Activated CD4-positive, alpha-beta T cell treated with anti-CD3 and anti-CD28 coated beads, Interleukin-2, amount 10 ng/mL, durations not matched to agents 7 days and 5 days (primary cell): ENCODE measurements at places on chromosomes 11 and 22. TPM values are rescaled to one million over a fixed set of nuclear protein-coding genes. Genes with fewer than 3 reads are reported as not detected.

- peaks cover 70% of the 10 kb centered on the region for H3K27me3 ChIP-seq
- no peak overlapping the region for H3K27ac ChIP-seq
- no peaks in the 10 kb centered on the region for H3K36me3 ChIP-seq
- no peak for DNase-seq
- H3K4me1 ChIP-seq: peaks cover 39% of the 10 kb centered on the region
- peak overlapping the region; percentile 44 for H3K4me3 ChIP-seq
Measured at GRCh38 chr11:67371911-67372320, 1.5 kb downstream of the CLCF1 start.

DNA sequence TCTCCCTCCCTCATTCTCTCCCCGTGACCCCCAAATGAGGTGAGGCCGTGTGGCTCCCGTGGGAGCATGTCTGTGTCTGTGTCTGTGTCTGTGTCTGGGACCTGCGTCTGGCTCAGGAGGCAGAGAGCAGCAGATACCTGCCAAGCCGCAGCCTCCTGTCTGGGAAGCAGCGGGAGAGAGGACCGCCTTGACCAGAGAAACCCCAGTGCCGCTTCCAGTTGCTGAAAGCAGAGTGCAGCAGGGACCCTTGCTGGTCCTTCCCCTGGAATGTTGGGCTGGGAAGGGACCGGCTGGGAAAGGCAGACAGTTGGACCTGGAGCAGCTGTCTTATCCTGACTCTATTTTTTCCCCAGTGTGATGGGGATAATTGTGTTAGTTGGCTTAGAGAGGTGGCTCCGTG lies 525 bp downstream of the CSDC2 start:
- H3K27me3 ChIP-seq: peaks cover 28% of the 10 kb centered on the region
- H3K27ac ChIP-seq: no peak overlapping the region
- no peaks in the 10 kb centered on the region for H3K36me3 ChIP-seq
- no peak overlapping the region for H3K4me3 ChIP-seq
- DNase-seq: no peak

Gene CDHR5
- not detected for total RNA-seq

Gene C11orf16
- not detected for total RNA-seq

DNA sequence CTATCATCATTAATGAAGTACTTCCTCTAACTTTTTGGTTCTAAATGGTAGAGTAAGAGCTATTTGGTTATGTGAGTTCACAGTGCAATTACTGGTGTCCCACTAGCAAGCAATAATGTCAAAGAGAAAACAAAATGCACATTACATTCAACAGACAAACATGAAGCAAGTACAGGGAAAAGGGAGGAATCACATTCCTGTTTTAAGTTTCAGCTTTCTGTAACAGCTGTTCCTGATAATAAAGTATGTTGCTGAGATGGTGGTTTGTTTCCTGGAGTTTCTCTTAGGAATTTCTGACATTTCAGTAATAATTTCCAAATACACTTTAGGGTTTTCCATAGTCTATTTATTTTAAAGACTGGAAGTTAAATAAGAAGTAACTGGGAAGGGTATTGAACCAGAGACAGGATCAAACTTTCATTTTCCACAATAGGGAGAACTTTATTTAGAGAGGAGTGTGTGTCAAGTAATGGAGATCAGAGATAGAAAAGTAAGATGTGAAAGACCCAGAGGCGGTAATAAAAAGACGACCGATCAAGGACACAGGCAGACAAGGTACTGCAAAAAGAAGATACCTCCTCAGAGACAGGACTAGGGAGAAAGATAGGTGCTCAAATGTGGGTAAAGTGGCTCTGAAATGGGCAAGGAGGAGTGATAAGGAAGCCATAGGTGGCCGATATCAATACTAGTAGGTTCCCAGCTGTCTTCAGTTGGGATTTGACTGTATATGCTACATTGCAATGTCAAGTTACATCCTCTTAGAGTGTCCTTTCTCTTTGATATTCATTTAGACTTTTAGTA lies 20.8 kb upstream of the CLNS1A start:
- DNase-seq: no peak
- no peaks in the 10 kb centered on the region for H3K36me3 ChIP-seq
- no peak overlapping the region for H3K27ac ChIP-seq
- H3K27me3 ChIP-seq: no peaks in the 10 kb centered on the region

Gene SEPTIN3
- 1.4 TPM for total RNA-seq

GRCh38 chr11:72222907-72223614 lies 1.5 kb upstream of the INPPL1 start:
- peak; percentile 96 for DNase-seq

GRCh38 chr11:70944636-70945035 lies 307.7 kb downstream of the SHANK2 start:
- no peaks in the 10 kb centered on the region for H3K27me3 ChIP-seq
- no peaks in the 10 kb centered on the region for H3K4me1 ChIP-seq
- H3K27ac ChIP-seq: no peak overlapping the region
- no peak overlapping the region for H3K4me3 ChIP-seq
- H3K36me3 ChIP-seq: no peaks in the 10 kb centered on the region

Gene USP2
- 0.17 TPM for total RNA-seq

Gene APOBEC3F
- 27.9 TPM for total RNA-seq

DNA sequence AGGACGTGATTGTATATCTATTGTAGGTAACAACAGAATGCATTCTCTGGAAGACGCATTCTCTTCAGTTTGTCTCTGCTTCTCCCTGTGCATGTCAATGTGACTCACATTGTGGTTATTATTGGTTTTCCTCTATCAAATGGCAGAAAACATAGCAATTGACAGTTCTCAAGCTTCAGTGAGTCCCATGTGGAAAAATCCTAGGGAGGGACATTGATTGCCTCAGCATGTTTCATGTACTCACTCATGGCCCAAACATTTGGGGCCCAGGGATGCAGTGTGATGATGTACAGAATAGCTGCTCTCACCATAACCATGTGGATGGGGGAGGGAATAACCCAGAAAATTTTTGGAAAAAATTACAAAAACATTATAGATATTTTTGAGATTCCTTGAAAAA lies 9.3 kb upstream of the ARL14EP start:
- no peak for DNase-seq
- H3K36me3 ChIP-seq: no peaks in the 10 kb centered on the region
- no peak overlapping the region for H3K27ac ChIP-seq

DNA sequence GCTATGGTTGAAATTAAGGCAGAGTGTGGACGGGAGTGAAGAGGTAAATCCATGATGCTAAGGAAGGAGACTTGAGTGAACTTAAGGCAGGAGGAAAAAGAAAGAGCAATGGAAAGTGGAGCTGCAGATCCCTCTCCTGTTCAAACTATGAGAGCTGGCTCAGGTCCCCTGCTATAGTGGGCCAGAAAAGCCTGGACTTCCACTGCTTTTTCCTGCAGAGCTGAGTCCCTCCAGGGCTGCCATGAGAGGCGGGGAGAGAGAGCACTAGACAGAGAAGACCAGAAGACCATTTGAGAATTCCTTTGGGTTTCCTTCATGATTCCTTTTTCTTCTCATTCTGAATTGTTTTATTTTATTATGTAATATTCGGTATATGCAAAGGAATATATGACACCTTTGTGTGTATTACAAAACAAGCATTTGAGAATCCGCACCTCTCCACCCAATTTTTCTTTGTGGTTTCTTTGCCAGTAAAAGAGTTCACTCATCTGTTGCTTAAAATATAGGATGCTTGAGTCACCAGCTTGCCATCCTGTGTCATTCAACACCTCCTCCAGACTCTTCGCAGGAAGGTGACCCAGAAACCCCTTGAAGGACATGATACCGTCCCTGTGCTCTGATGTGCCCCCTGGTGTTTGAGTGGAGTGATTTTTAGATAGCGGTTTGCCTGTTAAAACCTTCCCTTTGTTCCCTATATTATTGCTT lies 24.4 kb downstream of the SREBF2 start:
- no peak overlapping the region for H3K4me3 ChIP-seq
- H3K36me3 ChIP-seq: peaks cover 5% of the 10 kb centered on the region
- no peaks in the 10 kb centered on the region for H3K27me3 ChIP-seq

Gene MTMR3
- 24.3 TPM for total RNA-seq

GRCh38 chr22:44329179-44329796 lies 16.5 kb upstream of the SHISAL1 start:
- H3K36me3 ChIP-seq: no peaks in the 10 kb centered on the region
- DNase-seq: peak; percentile 41
- no peak overlapping the region for H3K4me3 ChIP-seq
- H3K27ac ChIP-seq: no peak overlapping the region
- peaks cover 29% of the 10 kb centered on the region for H3K4me1 ChIP-seq
- peaks cover 66% of the 10 kb centered on the region for H3K27me3 ChIP-seq

- no peak overlapping the region for H3K27ac ChIP-seq
- H3K4me3 ChIP-seq: no peak overlapping the region
- H3K27me3 ChIP-seq: peaks cover 14% of the 10 kb centered on the region
- DNase-seq: no peak
Measured at GRCh38 chr11:129825380-129825779, 9.7 kb downstream of the TMEM45B start.

DNA sequence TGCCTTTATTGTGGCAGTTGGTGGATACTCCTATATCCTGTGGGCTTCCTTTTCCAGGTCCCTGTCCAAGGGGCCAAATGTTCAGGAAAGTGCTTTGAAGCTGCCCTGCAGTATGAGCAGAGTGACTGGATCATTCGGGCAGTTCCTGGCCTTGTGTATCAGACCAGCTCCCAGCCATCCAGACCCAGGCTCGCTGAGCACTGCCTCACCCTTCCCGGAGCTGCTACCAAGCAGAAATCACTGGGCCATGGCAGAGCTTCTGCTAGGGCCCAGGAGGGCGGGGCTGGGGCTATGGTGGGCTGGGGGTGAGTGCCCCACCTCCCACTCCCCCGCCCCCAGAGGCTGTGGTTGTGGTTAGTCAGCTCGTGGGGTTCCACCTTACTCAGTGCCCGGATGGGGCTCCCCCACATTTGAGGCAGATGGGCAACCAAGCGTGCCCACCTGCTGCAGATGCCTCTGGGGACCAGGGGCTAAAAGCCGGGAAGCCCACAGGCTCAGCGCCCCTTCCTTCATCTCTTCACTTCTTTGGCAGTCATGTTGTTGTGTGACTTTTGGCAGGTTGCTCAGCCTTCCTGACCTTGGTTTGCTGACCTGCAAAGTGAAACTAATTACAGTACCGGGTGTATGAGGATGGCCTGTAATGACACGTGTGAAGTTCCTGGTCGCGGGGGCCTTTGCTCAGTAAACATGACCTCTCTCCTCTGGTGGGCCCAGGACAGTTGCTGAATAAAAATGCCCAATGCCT lies 2.1 kb upstream of the LRRC32 start:
- H3K27me3 ChIP-seq: peaks cover 29% of the 10 kb centered on the region
- peak overlapping the region; percentile 60 for H3K27ac ChIP-seq
- H3K36me3 ChIP-seq: no peaks in the 10 kb centered on the region
- no peak for DNase-seq

- no peaks in the 10 kb centered on the region for H3K27me3 ChIP-seq
- H3K27ac ChIP-seq: no peak overlapping the region
- no peaks in the 10 kb centered on the region for H3K4me1 ChIP-seq
- no peak for DNase-seq
Measured at GRCh38 chr11:102064316-102064715, 17.1 kb downstream of the CFAP300 start.

- H3K4me1 ChIP-seq: peaks cover 9% of the 10 kb centered on the region
- H3K36me3 ChIP-seq: no peaks in the 10 kb centered on the region
- no peak for DNase-seq
- H3K27me3 ChIP-seq: peaks cover 2% of the 10 kb centered on the region
Measured at GRCh38 chr11:125053167-125053566, 9.9 kb upstream of the SLC37A2 start.

GRCh38 chr11:27754035-27755017 lies 54.1 kb upstream of the BDNF start:
- no peak overlapping the region for H3K4me3 ChIP-seq
- DNase-seq: no peak
- no peaks in the 10 kb centered on the region for H3K4me1 ChIP-seq
- H3K36me3 ChIP-seq: no peaks in the 10 kb centered on the region
- no peaks in the 10 kb centered on the region for H3K27me3 ChIP-seq
